Right renal cortex interstitium (tissue), 3 donors: ENCODE measurements at places on chromosomes 13 and 19. TPM values are rescaled to one million over a fixed set of nuclear protein-coding genes. Genes with fewer than 3 reads are reported as not detected.
A peak's percentile ranks its signal among the peaks of the same experiment; 100 is the strongest.

The SPC24 gene
- 14.6 TPM for polyA plus RNA-seq

The IGSF23 gene
- polyA plus RNA-seq, result 0.97 TPM

The BSG gene
- 439 TPM for polyA plus RNA-seq

The ZNF420 gene
- polyA plus RNA-seq, result 26.6 TPM

The ZNF728 gene
- 0.21 TPM for polyA plus RNA-seq

The ANGPTL8 gene
- polyA plus RNA-seq, result not detected

The CCDC8 gene
- 52.8 TPM for polyA plus RNA-seq

The RYR1 gene
- polyA plus RNA-seq, result 4.6 TPM

The TNFSF11 gene
- polyA plus RNA-seq, result 0.47 TPM

The FBL gene
- polyA plus RNA-seq, result 381 TPM

The ZNF730 gene
- 4.6 TPM for polyA plus RNA-seq

The PET100 gene
- polyA plus RNA-seq, result 125 TPM

The ZNF443 gene
- polyA plus RNA-seq, result 11.3 TPM

The ZNF132 gene
- polyA plus RNA-seq, result 16.8 TPM

The NPHS1 gene
- polyA plus RNA-seq, result 124 TPM

The PSG3 gene
- polyA plus RNA-seq, result not detected

GRCh38 chr19:15775249-15775648 is 12.2 kb upstream of the OR10H5 start:
- DNase-seq, result no peak

- no peak for DNase-seq
These were observed 70.6 kb downstream of the HSPH1 start for GRCh38 chr13:31090961-31091624.

GRCh38 chr13:101785858-101786257 is 333.4 kb downstream of the ITGBL1 start:
- peak; percentile 2 for DNase-seq

DNA sequence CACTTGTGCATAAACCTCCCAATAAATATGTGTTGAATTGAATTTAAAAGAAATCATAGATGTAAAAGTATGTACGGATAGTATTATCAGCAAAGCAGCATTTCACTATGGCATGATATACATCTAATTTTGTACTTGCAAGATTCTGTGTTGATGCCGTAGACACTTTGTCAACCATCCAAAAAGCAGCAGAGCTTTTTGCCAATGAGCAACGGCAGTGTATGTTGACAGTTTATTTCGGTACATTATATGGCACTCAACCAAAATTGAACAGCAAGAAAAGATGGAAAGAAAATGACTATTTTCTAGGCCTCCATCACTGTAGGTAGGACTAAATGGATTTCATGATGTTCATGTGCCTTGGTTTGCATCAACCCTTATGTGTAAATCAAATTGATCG is 543.7 kb downstream of the DACH1 start:
- DNase-seq, result no peak

DNA sequence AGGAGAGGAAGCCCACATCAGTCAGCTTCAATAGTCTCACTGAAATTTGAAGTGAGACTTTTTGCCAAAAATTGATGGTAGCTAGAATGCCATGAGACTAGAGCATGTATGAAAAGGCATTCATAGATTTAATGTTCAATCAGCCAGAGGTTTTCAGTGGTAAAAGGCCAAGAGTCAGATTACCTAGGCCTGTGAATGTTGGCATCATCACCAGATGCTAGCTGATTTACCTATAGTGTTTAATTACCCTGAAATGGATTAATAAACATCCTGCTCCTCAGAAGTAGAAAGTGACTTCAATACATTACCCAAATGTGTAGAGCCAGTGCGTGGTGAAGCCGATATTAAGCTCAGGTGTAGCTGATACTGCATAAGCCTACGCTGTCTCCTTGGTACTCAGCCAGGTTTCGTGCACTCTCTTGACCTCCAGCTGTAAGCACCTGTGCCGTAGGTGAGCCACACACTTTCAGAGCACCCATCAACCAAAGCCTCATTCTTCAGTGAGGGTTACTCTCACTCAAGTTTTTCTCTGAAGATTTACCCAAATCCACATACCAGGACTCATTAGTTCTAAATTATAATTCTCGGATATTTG is 1140.3 kb upstream of the SLC10A2 start:
- DNase-seq, result no peak

- no peak for DNase-seq
These were observed 8.6 kb upstream of the SERP2 start for GRCh38 chr13:44365008-44365407.

GRCh38 chr19:5130371-5131030 is 161.6 kb downstream of the KDM4B start:
- no peak for DNase-seq

- no peak for DNase-seq
These were observed 31.2 kb upstream of the LRRC4B start for GRCh38 chr19:50599427-50599826.

DNA sequence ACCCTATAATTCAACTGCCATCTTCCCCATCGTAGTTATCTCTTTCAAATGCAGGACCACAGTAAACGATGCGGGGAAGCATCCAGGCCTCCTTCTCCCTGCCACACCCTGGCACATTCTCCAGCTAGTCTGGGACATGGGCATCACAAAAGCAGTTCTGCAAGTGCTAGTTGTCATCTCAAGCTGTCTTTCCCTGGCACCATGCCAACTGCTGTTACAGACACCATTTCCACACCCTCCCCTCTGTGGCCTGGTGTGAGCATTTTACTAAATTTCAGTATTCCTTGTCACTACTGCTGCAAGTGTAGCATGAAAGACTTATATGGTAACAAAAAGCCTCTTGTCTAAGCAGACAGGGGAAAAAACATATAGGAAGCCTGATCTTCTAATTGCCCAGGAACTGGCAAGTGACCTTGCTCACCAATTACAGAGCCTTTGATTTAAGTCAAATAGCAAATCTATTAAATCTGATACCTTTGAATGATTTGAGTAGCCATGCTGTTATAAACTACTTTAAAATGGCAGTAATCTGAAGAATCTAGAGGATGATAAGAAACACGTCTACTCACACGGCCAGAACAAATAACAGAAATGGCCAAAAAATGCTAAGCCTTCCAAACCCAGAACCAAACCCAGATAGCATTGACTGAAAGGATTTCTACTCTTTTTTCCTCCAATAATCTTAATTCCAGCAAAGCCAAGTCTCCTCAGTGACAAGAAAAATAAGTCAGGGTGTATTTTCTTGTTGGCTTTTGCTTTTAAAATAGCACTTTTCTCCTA is 179.0 kb downstream of the NUFIP1 start:
- DNase-seq, result no peak

DNA sequence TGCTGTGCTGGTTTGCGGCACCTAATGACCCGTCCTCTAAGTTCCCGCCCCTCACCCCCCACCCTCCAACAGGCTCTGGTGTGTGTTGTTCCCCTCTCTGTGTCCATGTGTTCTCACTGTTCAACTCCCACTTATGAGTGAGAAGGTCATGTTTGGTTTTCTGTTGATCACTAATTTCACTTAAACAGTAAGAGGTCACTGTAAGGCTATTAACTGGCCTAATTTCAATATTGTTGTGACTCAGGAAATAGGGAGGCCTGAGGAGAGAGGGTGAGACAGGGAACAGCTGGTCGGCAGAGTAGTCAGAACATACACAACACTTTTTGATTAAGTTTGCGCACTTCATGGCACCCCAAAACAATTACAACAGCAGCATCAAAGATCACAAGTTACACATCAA is 15.6 kb downstream of the TUBGCP3 start:
- DNase-seq, result no peak

- DNase-seq, result no peak
These were observed 982.4 kb upstream of the MIR17HG start for GRCh38 chr13:90365130-90365529.

GRCh38 chr13:113654591-113655345 is 3.2 kb downstream of the ATP4B start:
- no peak for DNase-seq

DNA sequence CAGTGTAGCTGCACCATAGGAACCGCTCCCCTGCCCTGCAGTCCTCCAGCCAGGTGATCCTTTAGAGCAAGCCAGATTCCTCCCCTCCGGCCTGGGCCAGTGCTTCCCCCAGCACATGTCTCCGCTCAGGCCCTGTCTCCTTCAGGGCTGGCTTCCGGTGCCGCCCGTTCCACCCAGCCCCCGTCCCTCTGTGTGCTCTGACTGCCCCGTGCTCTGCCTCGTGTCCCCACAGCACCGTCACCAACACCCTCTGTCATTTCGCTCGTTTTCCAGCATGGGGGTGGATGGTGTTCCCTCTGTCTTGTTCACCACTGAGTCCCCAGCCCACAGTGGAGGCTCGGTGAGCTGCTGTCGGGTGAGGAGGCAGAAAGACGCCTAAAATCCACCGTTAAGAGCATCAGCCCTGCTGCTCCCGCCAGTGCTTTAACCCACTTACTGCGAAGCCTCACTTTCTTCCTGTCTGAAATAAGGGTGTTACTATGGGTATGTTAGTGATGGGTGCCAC is 54.5 kb downstream of the TSSK6 start:
- no peak for DNase-seq

- DNase-seq, result peak; percentile 4
These were observed 11.3 kb downstream of the LILRB4 start for GRCh38 chr19:54674021-54674617.

DNA sequence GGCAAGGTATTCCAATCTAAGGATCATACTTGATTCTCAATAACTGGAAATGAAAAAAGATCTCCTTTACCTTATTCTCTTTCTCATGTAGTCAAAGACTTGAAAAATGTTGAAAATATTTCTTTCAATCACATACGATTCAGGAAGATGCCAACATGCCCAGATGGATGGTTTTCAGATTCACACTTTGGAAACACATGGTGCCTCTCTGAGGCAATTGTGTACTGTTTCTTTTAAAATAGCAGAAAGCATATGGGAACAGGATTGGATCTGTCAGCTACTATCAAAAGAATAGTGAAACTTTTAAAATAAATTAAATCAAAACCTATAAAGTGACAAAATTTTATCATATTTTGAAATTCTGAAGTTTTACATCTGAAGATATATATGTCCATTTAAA is 222.4 kb downstream of the SPRY2 start:
- no peak for DNase-seq

DNA sequence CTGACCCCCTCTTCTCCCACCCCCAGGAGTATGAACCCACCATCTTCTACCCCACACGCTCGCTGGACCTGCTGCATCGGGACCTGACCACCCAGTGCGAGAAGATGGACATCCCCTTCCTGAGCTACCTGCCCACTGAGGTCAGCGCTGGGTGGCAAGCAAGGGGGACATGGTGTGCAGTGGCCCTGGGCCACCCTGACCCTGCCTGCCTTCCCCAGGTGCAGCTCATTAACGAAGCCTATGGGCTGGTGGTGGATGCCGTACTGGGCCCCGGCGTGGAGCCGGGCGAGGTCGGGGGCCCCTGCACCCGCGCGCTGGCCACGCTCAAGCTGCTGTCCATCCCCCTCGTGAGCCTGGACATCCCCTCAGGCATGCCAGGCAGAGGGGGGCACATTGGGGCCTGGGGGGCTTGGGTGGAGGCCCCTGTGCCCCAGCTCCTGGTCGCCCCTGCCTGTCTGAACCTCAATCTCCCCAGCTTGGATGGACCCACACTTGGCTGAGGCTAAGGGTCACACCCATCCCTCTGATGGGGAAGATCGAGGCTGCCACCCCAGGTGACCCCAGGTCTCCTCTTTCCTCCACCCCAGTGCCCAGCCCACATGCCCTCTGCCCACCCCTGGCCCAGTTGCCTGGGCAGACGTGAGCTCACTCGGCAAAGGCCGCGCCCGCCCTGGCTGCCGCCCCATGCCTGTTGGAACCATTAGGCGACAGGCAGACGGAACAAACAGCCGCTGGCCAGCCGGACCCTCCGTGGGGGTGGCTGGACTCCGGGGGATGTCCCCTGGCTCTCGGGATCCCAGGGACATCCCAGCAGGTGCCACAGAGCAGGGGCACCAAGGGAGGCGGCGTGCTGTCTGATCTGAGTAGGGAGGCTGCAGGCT is 2.5 kb upstream of the CILP2 start:
- no peak for DNase-seq

DNA sequence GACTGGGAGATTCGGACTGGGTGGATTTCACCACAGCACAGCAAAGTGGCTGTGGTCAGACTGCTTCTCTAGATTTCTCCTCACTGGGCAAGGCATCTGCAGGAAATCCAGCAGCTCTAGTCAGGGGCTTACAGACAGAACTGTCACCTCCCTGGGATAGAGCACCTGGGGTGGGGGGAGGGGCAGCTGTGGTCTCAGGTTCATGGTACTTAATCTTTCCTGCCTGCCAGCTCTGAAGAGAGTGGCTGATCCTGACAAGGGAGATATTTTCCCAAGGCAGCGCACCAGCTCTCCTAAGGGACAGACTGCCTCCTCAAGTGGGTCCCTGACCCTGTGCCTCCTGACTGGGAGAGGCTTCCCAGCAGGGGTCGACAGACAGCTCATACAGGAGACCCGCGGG is 212.8 kb upstream of the KLF12 start:
- DNase-seq, result no peak

- no peak for DNase-seq
These were observed 592.0 kb upstream of the KLF12 start for GRCh38 chr13:74726206-74726605.
